ENCODE measurements at places on chromosomes 16 and 17.

DNA sequence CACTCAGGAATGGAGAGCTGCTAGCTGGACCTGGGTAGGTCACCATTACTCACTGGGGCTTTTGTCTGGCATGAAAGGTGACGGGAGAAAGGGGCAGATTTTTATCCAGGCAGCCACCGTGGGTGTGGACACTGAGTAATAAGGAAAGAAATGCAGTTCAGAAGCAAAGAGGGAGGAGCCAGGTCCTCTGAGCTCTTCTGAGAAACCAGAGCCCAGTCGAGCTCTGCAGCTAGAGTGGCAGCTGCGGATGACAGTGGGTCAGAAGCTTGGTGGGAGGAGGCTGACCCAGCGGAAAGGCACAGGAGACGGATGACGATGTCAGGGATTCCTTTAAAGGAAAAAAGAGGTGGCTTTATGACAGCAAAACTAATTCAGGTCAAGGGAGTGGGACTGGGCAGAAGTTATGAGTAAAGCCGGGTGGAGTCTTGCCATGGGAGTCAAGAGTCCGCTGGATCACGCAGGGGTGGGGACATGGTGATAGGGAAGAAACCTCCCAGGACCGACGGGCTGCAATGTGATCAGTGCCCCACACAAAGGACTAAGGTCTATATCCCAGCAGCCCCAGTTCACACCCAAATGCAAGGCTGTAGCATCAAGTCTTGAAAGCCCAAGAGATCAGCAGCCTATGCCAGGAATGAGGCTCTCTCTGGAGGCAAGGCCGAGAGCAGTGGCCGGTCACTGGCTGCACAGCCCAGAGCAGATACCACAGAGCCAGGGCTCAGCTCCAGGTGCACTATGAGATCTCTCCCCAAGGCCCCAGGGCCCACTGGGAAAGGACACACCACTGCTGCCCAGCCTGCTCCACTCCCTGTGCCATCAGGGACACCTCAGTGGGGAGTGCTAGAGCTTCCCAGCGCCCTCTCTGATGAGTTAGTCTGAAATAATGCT, 6.3 kb upstream of the MNT start:
- peak; percentile 93 for DNase-seq

DNA sequence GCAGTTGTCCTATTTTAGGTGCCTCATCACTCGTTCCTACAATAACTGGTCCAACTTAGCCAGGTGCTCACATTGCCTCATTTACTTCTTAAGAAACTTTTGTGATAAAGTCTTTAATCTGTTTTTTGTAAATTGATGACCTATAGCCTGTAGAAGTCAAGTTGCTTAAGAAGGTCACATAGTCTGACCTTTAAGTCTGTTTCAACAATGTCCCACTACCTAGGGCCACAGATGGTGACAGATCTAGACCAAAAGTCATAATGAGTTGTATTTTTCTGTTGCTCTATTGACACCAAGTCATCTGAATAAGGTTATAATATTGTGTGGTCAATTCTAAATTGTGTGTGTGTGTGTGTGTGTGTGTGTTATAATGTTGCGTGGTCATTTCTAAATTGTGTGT, 45.1 kb downstream of the ABCA9 start:
- DNase-seq, result no peak

GRCh38 chr17:14813649-14814370, 451.3 kb downstream of the PMP22 start:
- no peak for DNase-seq

DNA sequence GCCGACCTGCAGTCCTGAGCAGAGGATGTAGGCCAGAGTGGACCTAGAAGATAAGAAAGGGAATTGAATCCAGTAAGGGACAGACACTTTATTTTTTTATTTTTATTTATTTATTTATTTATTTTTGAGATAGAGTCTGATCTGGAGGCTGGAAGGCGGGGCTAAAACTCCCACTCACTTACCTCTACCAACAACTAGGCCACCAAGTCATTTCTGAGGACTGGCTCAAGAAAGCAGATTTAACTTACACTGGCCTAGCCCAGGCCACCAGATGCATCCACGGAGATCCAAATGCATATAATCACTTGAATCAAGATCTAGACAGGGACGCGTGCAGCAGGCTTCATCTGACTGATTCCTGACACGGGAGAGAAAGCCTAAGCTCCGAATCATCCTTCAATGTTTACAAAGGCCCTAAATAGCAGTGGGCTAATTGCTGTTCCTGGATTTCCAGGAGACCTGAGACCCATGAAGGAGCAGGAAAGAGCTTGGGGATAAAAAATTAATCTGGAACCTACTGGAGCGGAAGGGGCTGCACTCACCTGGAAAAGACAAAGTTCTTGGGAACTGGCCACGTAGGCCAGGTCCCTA, 1.1 kb upstream of the ALOX12 start:
- DNase-seq, result peak; percentile 70

- DNase-seq, result no peak
Observed at GRCh38 chr17:63066158-63066813, 100.3 kb downstream of the TANC2 start.

All from lower leg skin (tissue), 4 donors.